Uterus (tissue), 4 donors: ENCODE measurements at places on chromosomes 2 and 18. TPM values are rescaled to one million over a fixed set of nuclear protein-coding genes. Genes with fewer than 3 reads are reported as not detected.

Gene REG1B
- not detected for total RNA-seq

Gene GLS
- 89.7 TPM for total RNA-seq

Gene ALPG
- total RNA-seq, result not detected

Gene DNAJC5G
- 0.77 TPM for total RNA-seq

Gene TXNL4A
- total RNA-seq, result 21.6 TPM

Gene GRHL1
- total RNA-seq, result 2.2 TPM

Gene C2orf81
- total RNA-seq, result 2.9 TPM

Gene CPO
- 0.90 TPM for total RNA-seq

Gene ACOXL
- total RNA-seq, result not detected

Gene KCNS3
- total RNA-seq, result 67.6 TPM

Gene GNLY
- total RNA-seq, result 5.9 TPM

Gene ARHGEF33
- total RNA-seq, result 2.1 TPM

Gene SERPINB11
- total RNA-seq, result not detected

Gene MARS2
- 17.9 TPM for total RNA-seq

Gene ZNF385B
- 3.3 TPM for total RNA-seq

- DNase-seq, result no peak
- no peak overlapping the region for H3K27ac ChIP-seq
- H3K4me3 ChIP-seq, result no peak overlapping the region
- H3K36me3 ChIP-seq, result no peaks in the 10 kb centered on the region
These were observed 579.0 kb downstream of the RIT2 start for GRCh38 chr18:42536442-42536841.

- no peak for DNase-seq
- no peak overlapping the region for H3K4me3 ChIP-seq
- no peaks in the 10 kb centered on the region for H3K36me3 ChIP-seq
These were observed 22.0 kb upstream of the POLR1B start for GRCh38 chr2:112520234-112520783.

DNA sequence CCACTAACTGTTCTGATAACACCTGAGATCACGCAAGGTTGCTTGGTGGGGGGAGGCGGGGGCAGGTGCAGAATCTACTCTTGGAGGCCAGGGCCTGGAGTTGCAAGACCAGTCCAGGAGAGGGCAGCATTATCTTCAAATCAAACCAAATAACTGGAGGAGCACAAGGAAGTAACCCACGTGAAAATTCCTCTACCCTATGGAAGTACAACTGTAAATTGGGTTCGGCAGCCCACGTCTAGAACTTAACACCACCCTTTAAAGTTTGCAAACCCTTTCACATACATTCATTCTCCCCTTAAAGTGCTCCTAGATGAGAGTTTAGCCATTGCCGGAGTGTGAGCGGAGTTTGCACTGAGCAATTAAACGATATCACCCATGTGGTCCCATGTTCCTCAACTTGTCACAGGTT lies 19.6 kb upstream of the CXCR1 start:
- H3K4me1 ChIP-seq, result no peaks in the 10 kb centered on the region
- H3K4me3 ChIP-seq, result no peak overlapping the region
- no peak overlapping the region for H3K27ac ChIP-seq
- no peaks in the 10 kb centered on the region for H3K36me3 ChIP-seq
- H3K27me3 ChIP-seq, result no peaks in the 10 kb centered on the region
- DNase-seq, result peak; percentile 44

GRCh38 chr2:114065731-114066130 lies 175.8 kb downstream of the ACTR3 start:
- H3K36me3 ChIP-seq, result no peaks in the 10 kb centered on the region
- H3K27me3 ChIP-seq, result no peaks in the 10 kb centered on the region
- no peaks in the 10 kb centered on the region for H3K4me1 ChIP-seq

GRCh38 chr2:11074246-11074820 lies 80.9 kb upstream of the SLC66A3 start:
- no peak for DNase-seq
- H3K27ac ChIP-seq, result no peak overlapping the region
- H3K4me1 ChIP-seq, result no peaks in the 10 kb centered on the region
- no peak overlapping the region for H3K4me3 ChIP-seq
- H3K36me3 ChIP-seq, result no peaks in the 10 kb centered on the region
- H3K27me3 ChIP-seq, result no peaks in the 10 kb centered on the region

DNA sequence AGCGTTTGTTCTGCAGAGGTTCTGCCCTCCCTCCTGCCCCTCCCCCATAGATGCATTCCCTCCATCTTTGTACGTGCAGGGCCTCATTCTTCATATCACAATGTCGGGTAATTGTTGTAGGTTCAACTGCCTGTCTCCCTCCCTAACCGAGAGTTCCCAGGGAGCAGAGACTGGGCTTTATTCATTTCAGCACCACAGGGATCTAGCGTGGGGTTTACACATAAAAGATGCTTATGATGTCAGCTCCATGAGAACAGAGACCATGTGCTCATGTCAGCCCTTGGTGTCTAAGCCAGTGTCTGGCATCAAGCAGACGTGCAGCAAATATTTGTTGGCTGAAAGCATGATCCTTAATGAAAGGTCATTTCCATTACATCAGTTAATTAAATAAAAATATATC lies 298.9 kb upstream of the TRIB2 start:
- no peaks in the 10 kb centered on the region for H3K36me3 ChIP-seq
- H3K4me1 ChIP-seq, result no peaks in the 10 kb centered on the region
- no peak for DNase-seq
- no peak overlapping the region for H3K27ac ChIP-seq
- no peaks in the 10 kb centered on the region for H3K27me3 ChIP-seq

DNA sequence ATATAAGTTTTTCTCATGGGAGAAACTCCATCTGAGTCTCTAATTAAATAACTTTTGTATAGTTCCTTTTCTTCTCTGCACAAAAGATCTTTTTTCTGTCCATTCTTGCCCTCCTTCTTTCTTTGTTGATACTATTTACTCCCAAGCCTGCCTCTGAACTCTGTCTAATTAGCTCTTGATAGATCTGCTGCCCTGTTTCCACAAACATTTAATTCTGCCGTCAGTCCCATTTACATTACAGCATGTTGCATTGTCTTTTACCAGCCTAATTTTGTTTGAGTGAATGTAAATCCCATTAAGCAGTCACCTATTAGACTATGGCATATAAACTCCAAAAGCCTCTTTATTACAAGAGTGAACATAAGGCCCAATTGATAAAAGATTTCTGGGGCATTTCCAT lies 254.4 kb downstream of the ERBB4 start:
- no peaks in the 10 kb centered on the region for H3K4me1 ChIP-seq
- no peak overlapping the region for H3K27ac ChIP-seq
- no peaks in the 10 kb centered on the region for H3K27me3 ChIP-seq

GRCh38 chr2:216519154-216519762 lies 20.6 kb downstream of the RPL37A start:
- H3K27me3 ChIP-seq, result no peaks in the 10 kb centered on the region
- no peaks in the 10 kb centered on the region for H3K4me1 ChIP-seq
- H3K27ac ChIP-seq, result no peak overlapping the region
- H3K4me3 ChIP-seq, result no peak overlapping the region
- H3K36me3 ChIP-seq, result no peaks in the 10 kb centered on the region

DNA sequence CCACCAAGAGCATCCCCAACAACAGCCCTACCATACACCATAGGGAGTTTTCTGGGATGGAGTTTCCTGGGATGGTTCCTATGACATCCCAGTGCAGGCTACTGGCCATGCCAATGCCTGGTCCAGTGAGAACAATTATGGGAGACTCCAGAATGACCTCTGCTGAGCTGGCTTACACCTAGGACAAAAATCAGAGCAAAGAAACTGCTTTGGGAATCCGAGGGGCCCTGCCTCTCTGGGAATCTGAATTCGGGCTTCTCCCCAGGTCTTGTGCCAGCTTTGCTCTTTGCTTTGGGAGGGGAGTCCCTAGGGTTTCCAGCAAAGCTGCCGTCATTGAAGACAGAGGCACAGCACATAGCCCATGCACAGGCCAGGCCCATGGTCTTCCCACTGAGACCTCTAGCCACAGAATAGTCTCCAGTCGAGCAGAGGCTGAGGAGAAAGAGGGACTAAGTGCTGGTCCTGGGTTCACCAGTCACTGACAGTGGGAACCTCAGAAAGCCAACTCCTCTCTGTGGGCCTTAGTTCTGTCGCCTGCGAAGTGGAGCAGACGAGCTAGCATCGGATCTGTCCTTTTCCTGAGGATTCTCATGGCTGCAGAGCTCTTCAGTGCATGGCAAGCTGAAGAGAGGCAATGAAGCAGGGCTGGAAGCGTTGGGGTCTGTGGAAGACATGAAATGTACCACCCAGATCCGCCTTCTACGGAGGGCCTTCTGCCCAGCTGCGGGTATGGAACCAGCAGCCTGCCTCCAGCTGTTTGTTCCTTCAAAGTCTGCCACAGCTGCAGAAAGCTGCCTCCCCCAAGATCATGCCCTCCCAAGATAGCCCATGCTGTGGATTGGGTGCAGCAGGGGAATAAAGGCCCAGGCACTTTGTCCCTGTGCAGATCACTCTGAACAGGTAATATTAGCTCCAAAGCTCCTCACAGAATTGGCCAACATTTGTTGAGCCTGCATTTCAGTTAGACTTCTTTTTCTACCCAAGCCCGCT lies 11.2 kb upstream of the LBH start:
- no peaks in the 10 kb centered on the region for H3K36me3 ChIP-seq
- no peak for DNase-seq
- no peak overlapping the region for H3K4me3 ChIP-seq
- H3K27me3 ChIP-seq, result no peaks in the 10 kb centered on the region

DNA sequence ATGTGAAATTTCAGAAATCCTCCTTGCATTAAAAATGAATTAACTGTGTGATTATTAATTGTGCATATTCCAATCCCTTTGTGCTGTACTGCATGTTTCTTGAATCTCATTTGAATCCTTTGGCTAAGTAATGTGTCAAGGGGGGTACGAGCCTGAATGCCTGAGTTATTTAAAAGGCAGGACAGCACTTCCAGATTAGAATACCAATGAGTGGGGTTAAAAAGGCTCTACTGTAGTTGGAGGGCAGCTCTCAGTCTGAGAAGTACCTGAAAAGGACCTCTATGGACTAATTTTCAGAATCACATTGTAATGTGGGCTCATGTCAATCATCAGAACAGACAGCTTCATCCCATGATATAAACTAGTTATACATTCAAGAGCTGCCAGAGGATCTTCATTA lies 423.0 kb downstream of the GRB14 start:
- no peaks in the 10 kb centered on the region for H3K36me3 ChIP-seq
- no peak for DNase-seq
- H3K4me3 ChIP-seq, result no peak overlapping the region
- no peaks in the 10 kb centered on the region for H3K4me1 ChIP-seq

- no peaks in the 10 kb centered on the region for H3K36me3 ChIP-seq
- no peak overlapping the region for H3K4me3 ChIP-seq
- H3K27me3 ChIP-seq, result no peaks in the 10 kb centered on the region
- DNase-seq, result no peak
These were observed 60.0 kb upstream of the THSD7B start for GRCh38 chr2:136705336-136705735.

DNA sequence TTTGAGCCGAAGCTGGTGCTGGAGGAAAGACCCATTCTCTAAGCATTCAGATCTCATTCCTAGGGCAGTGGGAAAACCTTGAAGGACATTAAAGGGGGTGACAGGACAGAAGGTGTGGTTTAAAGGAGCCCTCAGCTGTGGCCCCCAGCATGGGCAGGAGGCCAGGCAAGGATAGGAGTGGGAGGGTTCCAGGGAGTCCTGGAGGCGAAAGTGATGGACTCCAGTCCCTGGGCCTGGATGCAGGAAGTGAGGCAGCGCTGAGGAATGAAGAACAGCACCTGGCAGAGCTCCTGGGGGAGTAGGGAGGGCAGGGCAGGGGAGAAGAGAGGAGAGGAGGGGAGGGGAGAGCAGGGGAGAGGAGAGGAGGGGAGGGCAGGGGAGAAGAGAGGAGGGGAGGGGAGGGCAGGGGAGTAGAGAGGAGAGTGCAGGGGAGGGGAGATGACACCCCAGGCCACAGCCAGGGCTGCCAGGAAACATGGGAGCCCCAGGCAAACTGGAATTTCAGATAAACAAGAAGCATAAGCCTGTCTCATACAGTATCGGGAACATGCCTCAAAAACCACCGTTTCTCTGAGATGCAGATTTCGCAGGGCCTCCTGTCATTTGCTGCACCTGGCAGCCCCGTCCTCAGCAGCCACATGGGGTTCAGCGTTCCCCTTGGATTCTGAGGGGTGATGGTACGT lies 5.7 kb downstream of the RAMP1 start:
- H3K4me3 ChIP-seq, result peak overlapping the region; percentile 21
- DNase-seq, result peak; percentile 96
- no peaks in the 10 kb centered on the region for H3K36me3 ChIP-seq
- peak overlapping the region; percentile 98 for H3K27ac ChIP-seq

GRCh38 chr2:63792530-63792929 lies 49.2 kb upstream of the UGP2 start:
- no peak overlapping the region for H3K27ac ChIP-seq
- peaks cover 3% of the 10 kb centered on the region for H3K4me1 ChIP-seq
- no peaks in the 10 kb centered on the region for H3K36me3 ChIP-seq
- DNase-seq, result no peak
- no peak overlapping the region for H3K4me3 ChIP-seq

GRCh38 chr2:189086250-189086649 lies 93.3 kb downstream of the COL5A2 start:
- H3K27me3 ChIP-seq, result no peaks in the 10 kb centered on the region
- no peaks in the 10 kb centered on the region for H3K36me3 ChIP-seq
- no peaks in the 10 kb centered on the region for H3K4me1 ChIP-seq
- DNase-seq, result no peak
- H3K4me3 ChIP-seq, result no peak overlapping the region
- no peak overlapping the region for H3K27ac ChIP-seq

DNA sequence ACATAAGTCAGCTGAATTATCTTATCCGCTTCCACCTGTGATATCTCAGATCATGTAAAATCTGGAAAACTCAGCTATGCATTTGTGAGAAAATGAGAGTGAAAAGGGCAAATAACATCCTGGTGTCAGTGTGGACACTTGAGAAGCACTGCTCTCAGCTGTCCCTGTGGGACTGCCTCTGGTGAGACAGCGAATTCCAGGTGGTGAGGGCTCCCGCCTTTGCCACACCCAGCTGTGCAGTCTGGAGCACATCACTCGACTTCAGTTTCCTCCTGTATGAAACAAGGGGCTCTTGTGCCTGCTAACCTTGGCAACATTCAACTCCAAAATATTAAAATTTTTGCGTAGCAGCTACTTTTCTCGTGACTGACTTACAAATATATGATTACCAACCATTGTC lies 194.9 kb upstream of the BOD1L2 start:
- no peaks in the 10 kb centered on the region for H3K4me1 ChIP-seq
- DNase-seq, result no peak
- no peaks in the 10 kb centered on the region for H3K27me3 ChIP-seq
- H3K36me3 ChIP-seq, result no peaks in the 10 kb centered on the region

- H3K27ac ChIP-seq, result no peak overlapping the region
- H3K27me3 ChIP-seq, result no peaks in the 10 kb centered on the region
- no peaks in the 10 kb centered on the region for H3K4me1 ChIP-seq
These were observed 42.3 kb downstream of the KCTD1 start for GRCh38 chr18:26506012-26506411.

- DNase-seq, result no peak
- H3K27ac ChIP-seq, result no peak overlapping the region
- H3K27me3 ChIP-seq, result no peaks in the 10 kb centered on the region
- no peak overlapping the region for H3K4me3 ChIP-seq
- no peaks in the 10 kb centered on the region for H3K4me1 ChIP-seq
These were observed 262.1 kb downstream of the EPHA4 start for GRCh38 chr2:221309892-221310583.

GRCh38 chr2:66344087-66344663 lies 90.8 kb upstream of the MEIS1 start:
- no peak for DNase-seq
- no peaks in the 10 kb centered on the region for H3K27me3 ChIP-seq
- H3K4me1 ChIP-seq, result no peaks in the 10 kb centered on the region
- H3K36me3 ChIP-seq, result no peaks in the 10 kb centered on the region
- H3K4me3 ChIP-seq, result no peak overlapping the region
- no peak overlapping the region for H3K27ac ChIP-seq
